ENCODE measurements at places on chromosomes 16 and 17. TPM values are rescaled to one million over a fixed set of nuclear protein-coding genes. Genes with fewer than 3 reads are reported as not detected.

SLC43A2 gene
- total RNA-seq, result 13.3 TPM

CCNF gene
- total RNA-seq, result 15.2 TPM

DNA sequence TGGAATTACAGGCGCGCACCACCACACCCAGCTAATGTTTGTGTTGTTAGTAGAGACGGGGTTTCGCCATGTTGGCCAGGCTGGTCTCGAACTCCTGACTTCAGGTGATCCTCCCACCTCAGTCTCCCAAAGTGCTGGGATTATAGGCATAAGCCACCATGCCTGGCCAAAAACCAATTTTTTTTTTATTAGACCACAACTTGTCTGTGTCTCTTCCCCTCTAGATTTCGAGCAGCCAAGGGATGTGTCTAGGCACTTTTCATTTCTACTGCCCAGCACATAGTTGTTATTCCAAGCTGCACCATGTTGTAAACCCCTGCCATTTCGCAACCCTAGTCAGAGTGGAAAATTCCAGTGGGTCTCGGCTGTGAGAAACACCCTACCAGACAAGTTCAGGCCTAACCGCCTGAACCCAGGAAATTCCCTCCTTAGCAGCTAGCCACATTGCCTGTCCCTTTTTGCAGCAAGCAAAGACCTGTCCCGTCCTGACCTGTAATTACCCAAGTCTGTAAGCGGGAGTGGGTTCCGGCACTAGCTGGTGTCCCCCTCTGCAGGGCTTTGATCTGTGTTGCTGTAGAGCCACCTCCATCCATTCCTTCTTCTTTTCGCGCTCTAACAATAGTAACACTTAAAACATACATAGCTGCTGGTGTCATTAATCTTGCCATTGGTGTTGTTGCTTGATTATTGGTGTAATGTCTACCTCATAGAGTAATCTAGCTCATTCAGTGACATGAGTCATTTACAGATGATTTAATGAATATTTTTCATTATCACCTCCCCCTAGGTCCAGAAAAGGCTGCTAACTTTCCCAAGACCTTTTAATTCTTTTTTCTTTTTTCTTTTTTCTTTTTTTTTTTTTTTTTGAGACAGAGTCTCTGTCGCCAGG, 77.3 kb upstream of the ATF7IP2 start:
- DNase-seq, result no peak

DNA sequence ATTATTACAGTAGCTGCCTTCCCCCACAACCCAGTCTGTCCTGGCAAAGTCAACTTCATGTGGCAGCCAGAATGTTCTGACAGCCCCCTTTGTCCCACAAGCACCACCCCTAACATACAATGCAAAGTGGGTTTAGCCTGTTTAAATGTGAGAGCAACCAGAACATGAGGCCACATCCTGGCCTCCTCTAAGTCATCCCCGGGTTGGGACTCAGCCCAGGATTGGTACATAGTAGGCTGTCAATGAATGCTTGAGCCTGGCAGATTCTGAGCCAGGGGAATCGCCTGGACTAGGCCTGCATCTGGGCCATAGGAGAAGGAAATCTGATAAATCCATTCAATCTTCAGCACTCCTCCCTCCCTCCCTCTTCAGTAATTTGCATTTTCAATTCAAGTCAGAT, 4.3 kb upstream of the ITGA3 start:
- DNase-seq, result no peak

GRCh38 chr17:78372841-78373240, 5.6 kb upstream of the PGS1 start:
- DNase-seq, result no peak

DNA sequence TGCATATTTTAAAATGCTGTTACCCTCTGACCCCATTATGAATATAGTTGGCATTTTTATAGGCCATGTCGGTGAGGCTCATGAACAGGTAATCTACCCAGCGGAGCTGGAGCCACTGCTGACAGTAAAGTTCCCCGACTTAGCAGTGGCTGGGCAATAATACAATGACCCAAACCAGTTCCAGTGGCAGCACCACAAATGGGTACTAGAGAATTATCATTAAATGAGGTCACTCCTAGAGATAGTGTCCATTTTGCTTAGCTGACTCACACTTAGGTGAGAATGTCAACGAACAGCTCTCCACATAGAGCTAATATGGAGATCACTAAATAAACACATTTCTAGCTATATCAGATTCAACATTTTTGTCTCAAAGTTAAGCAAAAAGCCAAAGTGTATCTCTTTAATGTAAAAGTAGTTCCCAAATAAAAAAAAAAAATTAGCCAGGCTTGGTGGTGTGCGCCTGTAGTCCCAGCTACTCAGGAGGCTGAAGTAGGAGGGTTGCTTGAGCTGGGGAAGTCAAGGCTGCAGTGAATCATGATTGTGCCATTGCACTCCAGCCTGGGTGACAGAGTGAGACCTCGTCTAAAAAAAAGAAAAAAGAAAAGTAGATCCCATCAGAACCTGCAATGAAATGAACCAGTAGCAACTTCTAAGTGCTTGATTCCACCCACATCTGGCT, 7.4 kb downstream of the MYO1D start:
- DNase-seq, result no peak

DNA sequence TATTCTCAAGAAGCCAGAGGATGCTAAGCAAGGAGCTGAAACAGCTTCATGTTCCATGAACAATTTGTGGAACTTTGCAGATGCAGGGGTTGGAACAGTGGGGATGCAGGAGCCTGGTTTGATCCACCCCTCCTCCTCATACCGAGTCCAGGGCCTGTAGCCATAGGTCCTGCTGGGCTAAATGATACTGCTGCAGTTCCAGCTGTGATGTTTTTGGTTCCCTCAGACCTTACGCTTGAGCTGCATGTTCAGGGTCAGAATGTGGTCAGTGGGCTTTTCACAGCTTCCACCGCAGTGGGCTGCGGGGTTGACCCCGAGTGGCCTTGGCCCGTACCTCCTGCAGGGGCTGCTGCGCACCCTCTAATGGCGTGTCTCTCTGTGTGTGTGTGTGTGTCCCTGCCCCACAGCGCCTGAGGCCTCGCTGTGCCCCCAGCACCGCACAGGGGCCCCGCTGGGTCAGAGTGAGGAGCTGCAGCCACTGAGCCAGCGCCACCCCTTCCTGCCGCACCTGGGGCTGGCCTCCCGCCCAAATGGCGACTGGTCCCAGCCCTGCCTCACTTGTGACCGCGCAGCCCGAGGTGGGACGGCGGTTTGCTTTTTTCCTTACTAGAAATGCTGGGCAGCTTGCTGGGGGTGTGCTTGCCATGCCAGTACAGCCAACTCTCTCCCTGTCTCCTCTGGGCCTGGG, 48.2 kb downstream of the EPN2 start:
- no peak for DNase-seq

DNA sequence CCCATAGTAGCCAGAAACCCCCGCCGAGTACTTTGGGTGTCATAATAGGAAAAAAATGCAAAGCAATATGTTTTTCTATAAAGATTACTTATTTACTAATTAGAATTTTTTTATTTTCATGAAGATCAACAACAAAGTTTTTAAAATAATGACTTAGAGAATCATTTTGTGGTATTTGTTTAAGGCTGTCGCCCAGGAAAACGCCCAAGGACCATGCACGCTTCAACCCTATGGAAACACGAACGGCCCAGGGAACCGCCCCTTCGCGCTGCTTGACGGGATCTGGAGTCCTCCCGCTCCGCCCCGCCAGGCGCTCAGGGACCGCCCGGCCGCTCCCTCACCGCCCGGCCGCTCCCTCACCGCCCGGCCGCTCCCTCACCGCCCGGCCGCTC, 408 bp upstream of the KPNA2 start:
- peak; percentile 89 for DNase-seq

DNA sequence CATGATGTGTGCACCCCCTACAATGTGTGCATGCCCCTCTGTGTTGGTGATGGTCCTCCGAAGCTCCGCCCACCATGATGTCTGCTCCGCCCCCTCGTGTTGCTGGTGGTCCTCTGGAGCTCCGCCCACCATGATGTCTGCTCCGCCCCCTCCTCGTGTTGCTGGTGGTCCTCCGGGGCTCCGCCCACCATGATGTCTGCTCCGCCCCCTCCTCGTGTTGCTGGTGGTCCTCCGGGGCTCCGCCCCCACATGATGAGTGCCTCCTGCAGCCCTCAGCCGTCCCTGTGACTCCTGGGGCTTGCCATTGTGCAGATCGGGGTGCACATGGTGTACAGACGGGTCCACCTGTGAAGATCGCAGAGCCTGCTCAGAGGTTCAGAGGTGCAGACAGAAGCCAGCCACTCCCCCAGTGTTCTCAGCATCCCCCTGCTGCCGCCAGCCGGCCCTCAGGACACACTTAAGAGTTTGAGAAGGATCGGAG, 129.1 kb upstream of the CHMP6 start:
- no peak for DNase-seq

- DNase-seq, result no peak
These were observed 134.5 kb upstream of the CHMP6 start for GRCh38 chr17:80856863-80857755.

GRCh38 chr16:71600822-71601221, 23.9 kb upstream of the TAT start:
- no peak for DNase-seq

DNA sequence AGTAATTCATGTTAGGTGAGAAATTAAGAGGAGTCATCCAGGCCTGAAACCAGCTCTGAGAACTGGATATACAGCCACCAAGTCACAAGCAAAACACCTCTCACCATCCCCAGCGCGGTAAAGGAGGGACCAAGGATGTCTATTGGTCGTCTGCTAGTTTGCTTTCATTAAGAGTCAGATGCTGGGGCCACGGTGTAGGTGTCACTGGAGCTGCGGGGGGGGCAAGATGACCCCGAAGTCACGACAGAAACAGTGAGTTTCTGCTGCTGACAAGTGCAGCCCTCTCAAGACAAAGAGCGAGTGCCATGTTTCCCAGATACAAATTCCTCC, 790 bp downstream of the NCBP3 start:
- no peak for DNase-seq

GRCh38 chr16:85571813-85572619, 41.1 kb upstream of the GSE1 start:
- no peak for DNase-seq

GRCh38 chr16:31149332-31149731, 534 bp downstream of the PRSS36 start:
- DNase-seq, result no peak

DNA sequence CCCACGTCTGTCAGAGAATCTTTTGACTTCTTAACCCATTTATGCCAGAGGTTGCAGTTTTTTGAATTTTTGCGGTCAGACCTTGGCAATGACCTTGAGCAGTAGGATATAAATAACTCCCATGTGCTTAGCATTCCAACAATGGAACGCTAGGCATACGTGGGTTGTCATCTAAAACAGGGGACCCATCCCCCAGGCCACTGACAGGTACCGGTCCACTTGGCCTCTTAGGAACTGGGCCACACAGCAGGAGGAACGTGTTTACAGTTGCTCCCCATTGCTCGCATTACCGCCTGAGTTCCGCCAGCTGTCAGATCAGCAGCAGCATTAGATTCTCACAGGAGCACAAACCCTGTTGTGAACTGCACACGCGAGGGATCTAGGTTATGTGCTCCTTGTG, 76.8 kb upstream of the LGALS9 start:
- DNase-seq, result no peak

All from mesothelial cell of epicardium (in vitro differentiated cells).